ENCODE measurements at places on chromosomes 3 and 15.
A peak's percentile ranks its signal among the peaks of the same experiment; 100 is the strongest.

DNA sequence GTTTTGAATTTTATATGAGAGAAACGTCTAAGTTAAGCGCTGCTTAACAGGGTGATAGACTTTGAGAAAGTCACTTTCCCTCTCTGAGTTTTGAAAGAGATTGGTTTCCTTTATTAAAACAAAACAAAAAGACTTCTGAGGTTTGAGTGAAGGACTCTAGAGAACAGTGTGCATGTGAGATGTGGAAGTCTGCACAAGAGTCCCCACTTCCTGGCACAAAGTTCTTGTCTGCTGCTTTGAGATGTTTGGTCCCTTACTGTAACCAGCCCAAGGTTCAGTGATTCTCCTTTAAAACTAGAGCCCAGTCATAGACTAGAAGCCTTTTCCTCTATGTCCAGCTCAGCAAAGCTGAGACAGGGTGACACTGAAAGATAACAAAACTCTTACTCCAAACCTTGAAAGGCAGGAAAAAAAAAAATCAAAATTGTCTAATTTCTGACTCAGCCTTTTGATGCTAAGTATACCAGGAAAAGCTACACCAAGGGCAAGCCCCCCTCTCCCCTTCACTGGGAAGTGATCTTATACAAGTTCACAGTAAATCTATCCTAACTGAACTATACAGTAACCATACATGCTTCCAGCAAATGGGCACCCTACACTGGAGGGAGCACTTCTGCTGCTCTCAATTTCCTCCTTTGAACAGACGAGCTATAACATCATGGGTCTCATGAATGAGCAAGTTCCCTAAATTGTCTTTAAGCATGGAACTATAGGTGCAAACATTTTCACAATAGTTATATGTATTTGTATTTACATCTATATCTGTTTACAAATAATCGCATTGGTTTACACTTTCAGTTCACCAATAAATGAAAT lies 2.3 kb downstream of the POPDC2 start:
- no peak for DNase-seq

- no peak for DNase-seq
Measured at GRCh38 chr3:151113343-151113742, 27.9 kb downstream of the MED12L start.

DNA sequence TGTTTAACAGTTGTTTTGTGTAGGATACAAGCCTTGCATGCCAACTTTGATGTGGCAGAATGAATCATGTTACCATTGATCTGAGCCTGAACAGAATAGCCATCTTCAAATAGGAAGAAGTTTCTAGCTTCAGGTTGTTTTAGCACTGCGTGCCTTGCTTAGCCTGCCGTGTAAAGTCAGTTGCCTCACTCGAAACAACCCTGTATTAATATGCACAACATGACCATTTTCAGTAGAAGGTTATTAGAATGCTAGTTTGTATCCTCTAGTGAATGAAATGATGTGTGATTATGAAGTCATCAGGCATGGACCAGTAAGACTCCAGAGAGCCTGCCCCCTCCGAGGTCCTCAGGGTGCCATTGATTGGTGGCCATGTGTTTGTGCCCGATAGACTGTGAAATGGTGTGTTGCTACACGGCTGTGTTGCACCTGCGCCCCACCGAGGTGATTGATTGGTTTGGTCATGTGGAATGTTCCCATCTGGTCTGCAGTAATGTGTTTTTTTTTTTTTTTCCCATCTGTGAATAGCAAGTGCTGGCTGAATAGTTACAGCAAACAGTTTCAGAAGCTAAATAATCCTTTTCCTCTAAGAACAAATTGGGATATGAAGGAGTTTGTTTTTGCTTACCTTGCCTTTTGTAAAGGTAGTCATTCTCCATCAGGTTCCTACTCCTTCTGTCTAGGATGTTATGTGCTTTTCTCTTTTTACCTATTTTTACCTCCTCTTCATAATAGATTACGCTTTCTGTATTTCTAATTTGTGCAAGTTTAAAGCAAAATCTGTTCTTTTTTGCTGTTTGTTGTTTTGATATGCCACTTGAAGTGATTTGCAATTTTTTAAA lies 214.9 kb downstream of the TCF12 start:
- DNase-seq, result no peak

- no peak for DNase-seq
Measured at GRCh38 chr3:12073106-12073505, 68.9 kb downstream of the SYN2 start.

DNA sequence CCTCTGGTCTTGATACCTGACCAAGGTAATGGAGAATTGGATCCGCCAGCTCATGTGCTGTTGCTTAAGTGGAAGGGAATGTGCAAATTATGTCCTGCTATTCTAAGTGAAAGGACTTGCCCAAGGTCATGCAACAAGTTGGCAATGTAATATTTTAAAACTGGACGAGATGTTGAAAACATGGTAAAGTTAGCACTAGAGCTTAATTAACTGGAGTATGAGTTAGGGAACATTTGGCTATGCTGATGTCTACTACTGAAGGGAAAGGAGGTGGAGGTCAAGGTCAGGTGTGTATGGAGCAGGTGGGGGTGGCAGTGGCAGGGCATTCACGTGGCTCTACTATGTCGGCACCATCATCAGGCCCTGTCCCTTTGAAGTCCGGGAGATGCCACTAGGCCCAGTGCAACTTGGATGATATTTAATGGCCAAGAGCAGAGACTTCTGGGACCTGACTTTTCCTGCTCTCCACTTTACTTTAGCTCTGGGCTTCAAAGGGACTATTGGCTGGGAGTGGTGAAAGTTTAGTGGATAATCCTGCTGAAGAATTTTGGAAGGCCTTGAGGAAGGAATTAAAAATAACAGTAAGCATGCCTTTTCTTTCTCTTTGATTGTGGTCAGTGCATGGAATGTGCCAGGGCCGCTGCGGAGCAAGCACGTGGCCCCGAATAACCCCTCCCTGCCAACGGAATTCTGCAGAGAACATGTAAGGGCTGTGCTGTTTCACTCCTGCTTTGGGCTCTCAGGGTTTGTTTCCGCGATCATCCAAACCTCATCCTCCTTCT lies 14.9 kb downstream of the SMAD3 start:
- DNase-seq, result peak; percentile 90

GRCh38 chr3:151446002-151446340 lies 14.9 kb downstream of the IGSF10 start:
- no peak for DNase-seq

- peak; percentile 53 for DNase-seq
Measured at GRCh38 chr15:92885224-92886041, 14.7 kb upstream of the CHD2 start.

GRCh38 chr15:70243686-70244540 lies 146.2 kb upstream of the TLE3 start:
- no peak for DNase-seq

DNA sequence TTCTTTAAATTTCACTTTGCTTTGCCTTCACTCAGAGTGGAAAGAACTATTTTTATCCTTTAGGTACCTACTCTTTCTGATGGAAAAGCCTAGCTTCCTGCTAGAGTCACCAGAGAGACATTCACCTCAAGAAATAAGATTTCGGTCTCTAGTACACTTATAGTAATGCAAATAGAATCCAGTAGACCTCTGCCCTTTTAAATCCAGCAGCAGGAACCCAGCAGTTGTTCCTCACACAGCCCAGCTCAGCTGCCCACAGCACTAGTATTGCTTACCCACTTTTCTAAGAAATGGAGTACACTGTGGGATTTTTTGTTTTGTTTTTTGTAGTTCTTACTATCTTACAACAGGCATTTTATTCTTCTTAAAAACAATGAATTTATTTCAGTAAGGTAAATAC lies 497.0 kb upstream of the CCDC54 start:
- no peak for DNase-seq

DNA sequence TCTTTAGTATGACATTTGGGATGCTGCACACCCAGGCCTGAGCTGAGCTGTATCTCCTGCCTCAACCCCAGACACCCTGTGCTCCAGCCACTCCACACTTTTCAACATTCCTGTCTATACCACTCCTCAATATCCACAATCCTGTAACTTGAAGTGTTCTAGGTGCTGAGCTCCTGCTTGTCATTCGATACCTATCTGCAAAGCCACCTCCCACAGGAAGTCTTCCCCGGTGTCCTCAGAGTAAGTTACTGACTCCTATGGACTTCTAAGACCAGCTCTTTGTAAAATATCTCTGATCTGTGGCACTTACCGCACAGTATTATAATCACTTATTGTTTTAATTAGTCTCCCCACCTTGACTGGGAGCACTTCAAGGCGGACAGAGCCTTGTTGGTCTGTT lies 1.2 kb upstream of the CAV3 start:
- DNase-seq, result no peak

DNA sequence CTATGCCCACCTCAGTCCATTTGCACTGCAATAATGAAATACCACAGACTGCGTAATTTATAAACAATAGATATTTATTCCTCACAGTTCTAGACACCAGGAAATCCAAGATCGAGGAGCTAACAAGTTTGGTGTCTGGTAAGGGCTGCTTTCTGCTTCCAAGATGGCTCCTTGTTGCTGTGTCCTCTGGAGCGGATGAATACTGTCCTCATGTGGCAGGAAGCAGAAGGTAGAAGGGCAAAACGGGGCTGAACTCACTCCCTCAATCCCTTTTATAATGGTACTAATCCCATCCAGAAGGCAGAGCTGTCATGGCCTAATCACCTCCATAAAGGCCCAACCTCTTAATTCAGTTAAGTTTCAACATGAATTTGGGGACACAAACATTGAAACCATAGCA lies 75.3 kb downstream of the P2RY1 start:
- no peak for DNase-seq

- DNase-seq, result peak; percentile 14
Measured at GRCh38 chr15:100890051-100890720, 10.6 kb downstream of the ALDH1A3 start.

DNA sequence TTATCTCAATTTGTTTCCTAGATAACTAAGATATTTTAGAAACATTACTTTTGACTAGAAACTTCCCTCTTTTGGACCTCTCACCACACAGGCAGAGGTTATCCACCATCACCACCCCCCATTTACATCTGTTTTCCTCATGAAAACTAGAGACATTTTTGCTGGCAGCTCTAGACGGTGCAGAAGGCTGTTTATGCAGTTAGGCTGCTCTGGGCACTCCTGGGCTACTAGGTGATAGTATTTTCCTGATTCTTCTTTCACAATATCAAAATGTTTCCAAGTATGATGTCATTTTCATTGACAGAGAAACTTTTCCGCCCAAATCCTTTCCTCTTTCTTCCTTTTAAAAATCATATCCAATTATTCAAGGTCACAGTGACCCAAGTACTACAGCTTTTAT lies 67.1 kb downstream of the PLOD2 start:
- peak; percentile 49 for DNase-seq

DNA sequence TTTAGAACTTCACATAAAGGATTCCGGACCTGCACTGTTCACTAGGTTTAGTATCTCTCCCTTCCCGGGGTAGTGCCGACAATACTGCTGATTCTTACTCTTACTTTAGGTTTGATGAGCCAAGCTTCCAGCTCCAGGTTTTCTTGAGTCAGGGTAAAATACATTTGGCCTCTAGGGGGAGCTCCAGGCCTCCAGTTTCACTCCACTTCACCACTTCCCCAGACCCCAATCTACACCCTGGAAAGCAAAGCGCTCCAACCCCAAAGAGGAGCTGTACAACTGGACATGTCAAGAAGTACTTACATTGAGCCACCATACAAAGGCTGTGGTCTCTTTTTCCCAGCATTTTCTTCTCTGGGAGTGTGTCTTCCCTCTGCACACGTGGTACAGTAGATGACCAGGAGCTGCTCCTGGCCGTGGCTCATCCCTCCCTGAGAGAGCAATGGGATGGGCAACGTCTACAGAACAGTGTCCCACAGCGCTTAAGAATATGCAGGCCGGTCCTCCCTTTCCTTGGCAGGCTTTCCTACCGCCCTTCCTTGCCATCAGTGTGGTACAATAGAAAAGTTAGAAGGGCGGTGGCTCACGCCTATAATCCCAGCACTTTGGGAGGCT lies 93.9 kb upstream of the CCDC80 start:
- peak; percentile 74 for DNase-seq

DNA sequence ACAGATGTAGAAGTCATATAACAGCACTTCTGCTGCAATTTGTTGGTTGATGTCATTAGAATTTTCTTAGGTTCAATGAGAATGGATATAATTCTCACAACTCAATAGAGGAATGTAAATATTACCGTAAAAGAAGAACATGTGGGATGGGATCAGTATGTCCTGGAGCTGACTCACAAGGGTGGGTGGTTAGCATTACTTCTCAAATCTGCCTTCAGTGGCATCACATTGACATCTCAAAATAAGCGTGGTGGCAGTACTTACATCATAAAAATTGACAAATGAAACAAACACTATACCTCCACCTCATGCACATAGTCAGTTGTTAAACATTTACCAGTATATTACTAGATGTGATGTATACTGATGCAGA lies 1068.0 kb upstream of the CADM2 start:
- no peak for DNase-seq

- DNase-seq, result no peak
Measured at GRCh38 chr3:159441279-159441678, 547.4 kb upstream of the IL12A start.

DNA sequence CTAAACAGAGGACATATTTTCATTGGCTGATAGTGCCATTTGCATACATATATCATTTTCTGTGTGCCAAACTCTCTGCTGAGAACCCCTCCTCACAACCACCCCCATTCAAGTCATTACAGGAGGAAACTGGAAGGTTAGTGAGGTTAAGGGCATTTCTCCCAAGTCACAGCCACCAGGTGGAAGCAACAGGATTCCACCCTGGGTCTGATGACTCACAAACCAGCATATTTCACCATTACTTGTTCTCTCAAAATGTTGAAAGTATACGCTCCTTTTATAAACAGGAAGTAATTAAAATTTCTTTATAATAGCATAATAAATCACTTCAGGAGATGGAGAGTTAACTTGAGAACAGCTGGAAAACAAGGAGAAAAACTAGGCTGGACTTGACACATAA lies 398.6 kb upstream of the WNT5A start:
- DNase-seq, result peak; percentile 34

DNA sequence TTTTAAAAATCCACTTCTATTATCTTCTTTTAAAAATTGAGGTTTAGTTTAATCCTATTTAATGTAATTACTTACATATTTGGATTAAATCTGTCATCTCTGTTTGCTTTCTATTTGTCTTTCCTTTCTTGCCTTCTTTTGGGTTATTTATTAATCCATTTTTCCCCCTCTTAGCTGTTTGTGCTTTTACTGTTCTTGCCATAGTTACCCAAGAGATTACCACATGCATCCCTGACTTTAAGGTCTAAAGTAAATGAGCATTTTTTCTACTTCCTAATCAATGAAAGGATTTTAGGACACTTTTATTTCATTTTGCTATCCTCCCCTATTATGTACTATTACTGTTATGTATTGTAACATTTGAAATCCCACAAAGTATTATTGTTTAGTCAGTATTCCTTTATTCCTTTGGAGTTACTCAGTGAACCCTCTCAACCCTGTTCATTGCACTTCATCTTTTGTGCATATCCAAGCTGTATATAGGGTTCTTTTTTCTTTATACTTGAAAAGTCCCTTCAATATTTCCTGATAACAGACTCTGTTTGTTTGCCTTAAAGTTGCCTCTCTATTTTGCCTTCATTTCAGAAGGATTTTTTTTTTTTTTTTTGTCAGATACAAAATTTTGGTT lies 62.7 kb downstream of the MEF2A start:
- DNase-seq, result no peak

GRCh38 chr15:89971592-89971997 lies 29.5 kb upstream of the ZNF710 start:
- peak; percentile 78 for DNase-seq

- DNase-seq, result peak; percentile 83
Measured at GRCh38 chr15:39300451-39301153, 280.3 kb upstream of the THBS1 start.
